ENCODE measurements at places on chromosomes 5 and 9.

DNA sequence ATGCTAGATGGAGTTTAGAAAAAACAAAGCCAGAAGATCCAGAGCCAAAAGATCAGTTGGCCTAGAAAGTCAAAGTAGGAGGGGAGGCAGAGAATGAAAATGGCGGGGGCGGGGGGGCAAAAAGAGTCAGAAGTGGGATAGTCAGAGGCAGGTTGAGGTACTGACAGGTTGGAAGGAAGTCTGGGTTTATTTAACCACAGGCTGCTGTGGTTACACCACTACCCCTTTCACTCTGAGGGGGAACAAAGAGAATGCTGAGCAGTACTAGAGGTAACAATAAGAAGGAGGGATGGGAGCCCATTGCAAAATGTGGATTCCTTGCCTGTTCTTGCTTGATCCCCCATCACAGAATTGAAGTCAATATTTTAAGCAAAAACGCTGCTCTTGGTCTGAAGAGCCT lies 111.8 kb downstream of the CAVIN4 start:
- no peak for DNase-seq

DNA sequence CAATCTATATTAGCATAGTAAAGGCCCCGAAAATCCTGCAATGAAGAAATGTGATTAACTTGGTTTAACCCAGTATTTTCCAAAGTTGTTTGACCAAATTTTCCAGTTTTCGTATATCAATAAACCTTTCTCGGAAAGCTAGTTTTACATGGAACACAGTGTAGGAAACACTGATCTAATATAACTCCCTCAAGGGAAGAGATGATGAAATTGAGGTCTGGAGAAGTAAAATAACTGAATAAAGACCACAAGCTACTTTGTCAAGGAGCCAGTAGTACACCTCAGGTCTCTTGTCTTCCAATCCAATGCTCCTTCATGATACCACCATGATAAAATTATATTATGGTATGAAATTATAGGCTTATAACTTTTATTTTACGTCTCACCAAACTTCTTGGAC lies 118.1 kb upstream of the TARS1 start:
- no peak for DNase-seq

GRCh38 chr5:134547066-134547465 lies 21.6 kb downstream of the JADE2 start:
- no peak for DNase-seq

DNA sequence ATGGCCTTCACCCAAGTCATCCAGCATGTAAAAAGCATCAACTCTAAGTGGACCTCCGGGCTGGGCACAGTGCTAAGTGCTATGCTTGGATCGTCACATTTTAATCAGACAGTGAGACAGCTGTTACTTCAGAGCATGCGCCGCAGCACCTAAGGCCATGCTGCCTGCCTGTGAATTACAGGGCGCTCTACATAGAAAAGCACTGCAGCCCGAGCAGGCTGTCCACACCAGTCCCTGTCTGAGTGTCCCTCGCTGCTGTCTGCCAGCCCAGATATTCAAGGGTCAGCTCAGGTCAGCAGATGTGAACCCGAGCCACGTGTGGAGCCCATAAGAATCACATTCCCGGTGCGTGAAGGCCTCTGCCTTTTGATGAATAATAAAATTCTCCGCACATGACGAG lies 37.1 kb downstream of the AK8 start:
- no peak for DNase-seq

Data from putamen (tissue), 1 donor.